Anterior cingulate cortex (tissue), 58 donors: ENCODE measurements at places on chromosomes 12 and 14.

DNA sequence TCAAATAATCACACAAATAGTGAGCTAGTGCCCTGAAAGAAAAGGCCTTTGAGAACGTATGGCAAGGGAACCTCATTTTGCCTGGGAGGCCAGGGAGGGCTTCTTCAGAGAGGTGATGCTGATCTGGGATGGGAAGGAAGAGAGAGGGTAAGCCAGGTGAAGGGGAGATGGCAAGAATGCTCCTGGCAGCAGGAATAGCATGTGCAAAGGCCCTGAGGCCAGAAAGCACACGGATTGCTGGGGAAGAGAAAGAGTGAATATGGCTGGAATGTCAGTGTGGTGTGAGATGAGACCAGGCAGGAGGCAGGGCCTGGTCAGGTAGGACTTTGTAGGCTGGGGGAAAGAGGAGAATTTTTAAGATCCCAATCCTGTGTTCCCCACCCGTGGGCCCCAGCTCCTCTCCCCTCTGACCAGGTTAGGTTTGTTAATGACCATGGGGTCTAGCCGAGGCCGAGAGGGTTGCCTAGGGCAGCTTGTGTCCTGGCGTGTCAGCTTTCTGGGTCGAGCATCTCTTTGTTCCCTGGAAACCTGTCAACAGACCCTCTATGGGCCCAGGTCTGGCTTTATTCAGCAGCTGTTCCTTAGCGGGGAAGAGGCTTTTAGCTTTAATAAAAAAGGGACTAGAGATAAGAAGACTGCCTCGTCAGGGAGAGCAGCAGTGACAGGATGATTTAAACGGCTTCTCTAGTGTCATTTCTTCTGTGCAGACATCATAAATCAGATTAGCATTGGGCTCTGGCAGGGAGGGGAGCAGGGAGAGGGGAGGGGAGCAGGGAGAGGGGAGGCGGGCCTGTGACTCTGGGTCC lies 123.4 kb downstream of the ADCK1 start:
- no peak for DNase-seq

DNA sequence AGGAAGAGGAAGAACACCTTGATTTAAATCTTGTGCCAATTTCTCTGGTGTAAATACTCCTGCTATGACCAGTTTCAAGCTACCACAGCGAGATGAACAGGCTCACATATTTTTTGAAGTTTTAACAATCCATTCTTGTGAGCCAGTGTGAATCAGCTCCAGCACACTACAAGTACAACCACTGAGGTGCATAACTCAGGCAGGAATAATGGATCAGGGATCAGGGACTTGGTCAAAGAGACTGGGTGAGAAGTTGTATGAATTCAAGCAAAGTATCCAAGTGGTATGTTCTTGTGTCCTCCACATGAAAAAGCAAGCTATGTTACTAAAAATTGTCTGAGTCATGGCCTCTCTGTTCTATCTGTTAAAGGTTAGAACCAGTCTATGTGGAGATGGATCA lies 35.2 kb upstream of the KITLG start:
- no peak for DNase-seq

- DNase-seq, result no peak
Measured at GRCh38 chr12:94150240-94151121, 2.1 kb downstream of the PLXNC1 start.

GRCh38 chr12:53338916-53339315 lies 2.8 kb upstream of the SP7 start:
- no peak for DNase-seq

DNA sequence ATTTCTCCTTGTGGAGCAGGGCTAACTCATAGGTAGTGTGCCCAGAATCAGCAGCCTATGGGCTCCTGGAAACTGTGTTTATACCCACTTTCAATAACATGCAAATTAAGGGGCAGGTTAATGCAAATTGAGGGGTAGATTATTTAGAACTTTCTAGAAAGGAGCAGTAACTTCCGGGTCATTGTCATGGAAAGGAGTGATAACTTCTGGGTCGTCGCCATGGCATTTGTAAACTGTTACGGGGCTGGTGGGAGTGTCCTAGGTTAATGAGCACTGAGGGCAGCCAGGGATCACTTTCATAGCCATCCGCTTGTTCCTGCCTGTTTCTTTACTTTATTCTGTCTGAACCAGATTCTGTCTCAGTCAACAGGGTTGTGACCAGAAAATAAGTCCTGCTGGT lies 143.3 kb upstream of the RFLNA start:
- no peak for DNase-seq

DNA sequence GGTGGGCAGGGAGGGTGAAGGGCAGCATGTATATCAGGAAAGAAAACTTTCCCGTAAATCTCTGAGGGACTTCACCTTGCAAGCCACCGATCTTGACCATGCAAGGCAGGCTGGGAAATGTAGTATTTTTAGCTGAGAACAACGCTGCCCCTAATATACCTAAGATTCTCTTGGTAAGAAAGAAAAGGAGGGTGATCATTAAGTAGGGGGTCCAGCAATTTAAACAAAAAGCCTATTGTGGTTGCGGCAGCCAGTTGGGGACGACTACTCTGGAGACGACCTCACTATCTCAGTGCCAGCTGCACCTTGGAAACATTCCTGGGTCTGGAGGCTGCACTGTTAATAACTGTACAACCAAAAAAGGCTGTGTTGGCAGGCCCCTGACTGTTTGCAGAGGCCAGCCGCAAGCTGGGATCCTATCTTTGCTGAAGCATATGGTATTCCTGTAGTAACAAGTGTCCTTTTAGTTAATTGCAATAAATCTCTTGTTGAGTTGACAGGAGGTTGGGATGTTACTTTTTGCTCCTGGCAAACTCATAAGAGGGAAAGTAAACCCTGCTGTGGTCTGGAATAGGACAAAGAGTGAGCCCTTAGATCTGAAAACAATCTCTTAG lies 6.4 kb downstream of the APOLD1 start:
- DNase-seq, result no peak
